ENCODE measurements at places on chromosomes 13 and 19.
A peak's percentile ranks its signal among the peaks of the same experiment; 100 is the strongest.

DNA sequence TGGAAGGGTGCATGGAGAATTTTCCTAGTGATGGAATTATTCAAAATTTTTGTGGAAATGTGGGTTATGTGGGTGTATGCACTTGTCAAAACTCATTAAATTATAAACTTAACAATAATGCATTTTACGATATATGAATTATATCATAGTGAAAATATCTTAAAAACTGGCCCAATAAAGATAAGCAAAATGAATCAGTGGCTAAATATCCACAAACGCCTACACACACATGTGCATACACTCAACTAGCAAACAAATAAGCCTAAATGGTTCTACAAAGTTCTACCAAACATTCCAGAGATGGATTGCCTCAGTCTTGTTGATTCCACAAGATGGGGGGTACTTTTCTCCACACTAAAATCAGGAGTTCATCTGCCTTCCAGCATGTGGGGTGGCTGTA is 349.5 kb downstream of the TSHZ3 start:
- no peak for DNase-seq

DNA sequence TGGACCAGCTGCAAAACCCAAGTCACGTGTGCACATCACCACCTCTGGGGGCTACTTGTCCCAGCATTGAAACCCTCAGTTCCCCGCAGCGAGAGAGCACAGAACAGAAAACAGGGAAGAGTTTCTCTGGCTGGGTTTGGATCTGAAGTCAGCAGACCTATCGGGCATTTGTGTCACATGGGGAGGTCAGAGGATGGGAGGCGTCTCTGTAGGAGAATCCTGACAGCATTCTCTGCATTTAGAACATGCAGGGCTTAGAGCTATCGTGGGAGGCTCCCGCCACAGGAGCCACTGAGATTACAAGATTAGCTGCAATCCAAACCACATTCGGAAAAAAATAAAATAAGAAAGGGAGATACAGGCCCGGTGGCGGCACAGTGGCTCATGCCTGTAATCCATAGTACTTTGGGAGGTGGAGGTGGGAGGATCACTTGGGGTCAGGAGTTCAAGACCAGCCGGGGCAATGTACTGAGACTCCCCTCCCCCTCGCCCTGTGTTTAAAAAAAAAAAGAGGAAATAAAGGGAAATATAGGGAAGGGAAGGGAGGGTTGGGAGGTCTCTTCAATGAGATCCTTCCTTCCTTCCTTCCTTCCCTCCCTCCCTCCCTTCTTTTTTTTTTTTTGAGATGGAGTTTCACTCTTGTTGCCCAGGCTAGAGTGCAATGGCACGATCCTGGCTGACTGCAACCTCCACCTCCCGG is 2.9 kb upstream of the TLE6 start:
- peak; percentile 27 for DNase-seq

- no peak for DNase-seq
Measured at GRCh38 chr19:49786376-49786820, 19.6 kb downstream of the AP2A1 start.

GRCh38 chr13:25295701-25296100 is 5.7 kb upstream of the NUP58 start:
- no peak for DNase-seq

DNA sequence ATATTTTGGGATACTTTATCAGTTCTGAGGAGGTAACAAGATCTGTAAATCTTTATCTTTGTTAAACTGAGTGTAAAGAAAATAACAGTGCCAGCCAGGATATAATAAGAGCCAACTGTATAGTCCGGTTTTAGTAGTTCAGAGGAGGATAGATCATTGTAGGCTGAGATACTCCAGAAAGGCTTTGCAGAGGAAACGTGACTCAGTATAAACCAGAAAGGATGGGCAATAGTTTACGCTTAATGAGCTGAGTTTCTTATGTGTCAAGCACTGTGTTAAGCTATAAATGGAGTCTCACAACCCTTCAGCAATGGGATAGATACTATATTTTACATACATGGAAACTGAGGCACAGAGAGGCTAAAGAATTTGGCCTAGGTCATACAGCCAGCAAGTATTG is 3.8 kb downstream of the RFXAP start:
- no peak for DNase-seq

- no peak for DNase-seq
Measured at GRCh38 chr13:112696001-112696868, 6.4 kb downstream of the ATP11A start.

DNA sequence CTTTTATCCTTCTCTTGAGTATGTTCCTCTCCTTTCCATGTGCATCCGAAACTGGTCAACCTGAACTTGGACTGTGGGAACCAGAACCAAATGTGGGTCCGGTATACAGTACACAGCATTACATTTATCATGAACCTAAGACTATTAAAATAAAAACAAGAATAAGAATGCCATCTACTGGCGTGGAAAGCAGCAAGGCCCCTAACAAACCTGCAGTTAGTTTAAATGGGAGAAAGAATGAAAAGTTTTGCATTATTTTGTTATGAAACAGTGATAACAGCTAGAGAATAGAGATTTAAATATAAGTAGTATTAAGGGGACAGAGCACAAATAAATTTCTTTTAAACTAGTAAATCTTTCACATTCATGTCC is 159.5 kb downstream of the RBM26 start:
- DNase-seq = no peak

DNA sequence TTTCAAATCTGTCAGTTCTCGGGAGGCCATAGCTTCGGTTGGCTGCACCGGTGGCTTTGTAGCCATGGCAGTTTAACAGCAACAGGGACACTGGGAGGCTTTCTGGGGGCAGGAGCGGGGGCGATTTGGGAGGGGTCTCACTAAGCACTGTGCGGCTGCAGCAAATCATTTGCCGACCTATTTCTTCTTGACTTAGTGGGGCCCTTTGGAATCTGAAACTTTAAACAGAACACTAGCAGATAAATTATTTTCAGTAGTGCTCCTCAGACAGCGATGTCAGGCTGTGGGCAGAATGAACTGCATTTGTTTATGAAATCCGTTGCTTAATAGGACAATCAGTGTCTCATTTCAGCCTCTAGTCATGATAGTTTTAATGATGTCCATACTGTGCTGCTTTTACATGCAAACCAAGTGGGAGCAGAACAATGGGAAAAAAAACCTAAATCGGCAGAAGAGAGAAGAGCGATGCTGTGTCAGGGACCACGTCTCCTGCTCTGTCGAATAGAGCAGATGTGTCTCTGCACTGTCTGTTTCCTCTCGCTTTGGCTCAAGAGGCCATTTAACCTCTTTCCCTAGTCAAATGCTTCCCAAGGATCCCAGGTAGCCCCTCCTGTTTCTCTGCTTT is 211.9 kb downstream of the OLFM4 start:
- DNase-seq = no peak

DNA sequence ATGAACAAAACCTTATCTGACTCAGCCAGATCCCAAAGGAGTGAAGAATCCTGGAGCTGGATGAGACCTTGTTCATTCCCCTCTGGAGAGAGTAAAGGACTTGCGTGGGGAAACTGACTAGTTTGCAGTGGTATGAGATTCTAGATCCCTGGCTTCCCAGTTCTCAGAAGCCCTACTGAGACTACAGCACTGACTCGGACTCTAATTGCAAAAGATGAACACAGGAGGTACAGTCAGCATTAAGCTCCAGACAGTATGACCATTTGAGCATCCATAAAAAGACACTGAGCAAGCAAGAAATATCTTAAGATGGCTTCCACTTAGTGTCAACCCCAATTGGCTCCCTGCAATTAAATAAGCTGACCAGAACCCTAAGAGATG is 6.8 kb downstream of the ZC3H4 start:
- DNase-seq = no peak

DNA sequence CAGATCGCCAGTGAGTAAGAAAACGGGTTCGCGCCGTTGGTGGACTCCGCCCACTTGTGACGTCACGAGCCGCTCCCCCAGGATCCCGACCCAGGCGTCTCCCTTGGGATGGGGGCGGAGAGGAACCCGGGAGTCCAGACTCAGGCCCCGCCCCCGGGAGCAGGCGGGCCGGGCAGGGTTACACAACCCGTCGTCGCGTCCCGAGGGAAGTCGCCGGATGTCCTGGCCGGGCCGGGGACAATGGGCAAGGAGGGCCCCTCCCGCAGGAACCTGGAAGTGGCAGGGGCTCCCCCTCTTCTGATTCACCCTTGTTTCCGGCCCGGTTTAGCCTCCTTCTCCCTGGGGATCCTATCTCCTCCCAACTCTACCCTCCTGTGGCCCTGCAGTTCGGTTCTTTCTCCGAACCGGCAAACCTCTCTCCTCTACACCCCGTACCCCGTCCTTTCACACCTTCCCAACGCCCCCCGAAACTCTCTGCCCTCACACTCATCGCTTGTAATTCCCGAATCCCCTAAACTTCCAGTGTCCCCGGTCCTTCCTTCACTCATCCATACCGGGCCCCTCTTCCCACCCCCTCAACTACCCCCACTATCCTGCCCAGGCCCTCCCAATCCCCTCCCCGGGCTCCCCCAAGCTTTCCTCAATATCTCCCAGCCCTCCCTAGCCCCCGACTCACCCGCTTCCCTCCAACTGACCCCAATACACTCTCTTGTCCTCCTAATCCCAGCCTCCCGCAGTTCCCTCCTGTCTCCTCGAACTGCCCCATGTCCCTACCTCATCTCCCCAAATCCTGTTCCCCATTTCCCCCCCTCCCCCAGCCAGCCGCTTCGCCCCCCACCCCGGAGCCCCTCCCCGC is 20.0 kb upstream of the ERCC1 start:
- DNase-seq = peak; percentile 73

GRCh38 chr13:100944791-100945345 is 270.3 kb upstream of the TMTC4 start:
- no peak for DNase-seq

GRCh38 chr13:106561551-106562170 is 6.3 kb downstream of the ARGLU1 start:
- peak; percentile 52 for DNase-seq

- peak; percentile 55 for DNase-seq
Measured at GRCh38 chr19:10514211-10515145, 2.8 kb downstream of the S1PR5 start.
